ENCODE measurements at places on chromosomes 2 and 18.

DNA sequence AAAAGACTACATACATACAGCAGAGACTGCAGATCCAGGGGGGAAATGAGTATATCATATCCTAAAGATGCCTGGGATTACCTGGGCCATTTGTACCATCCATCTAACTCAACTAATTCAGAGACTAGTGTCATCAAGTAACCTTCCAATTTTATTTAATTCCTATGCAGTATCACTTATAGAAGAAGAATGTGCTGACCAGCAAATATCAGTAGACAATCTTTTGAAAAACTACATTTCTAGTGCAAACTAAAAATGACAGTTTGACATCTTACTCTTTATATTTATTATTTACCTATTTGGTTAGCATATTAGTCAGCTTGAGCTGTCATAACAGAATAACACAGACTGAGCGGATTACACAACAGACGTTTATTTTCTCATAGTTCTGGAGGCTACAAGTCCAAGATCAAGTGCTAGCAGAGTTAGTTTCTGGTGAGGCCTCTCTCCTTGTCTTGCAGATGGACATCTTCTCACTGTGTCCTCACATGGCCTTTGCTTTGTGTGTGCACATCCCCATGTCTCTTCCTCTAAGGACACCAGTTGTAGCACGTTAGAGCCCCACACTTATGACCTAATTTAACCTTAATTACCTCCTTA, 47.0 kb downstream of the NCKAP5 start:
- DNase-seq, result no peak

DNA sequence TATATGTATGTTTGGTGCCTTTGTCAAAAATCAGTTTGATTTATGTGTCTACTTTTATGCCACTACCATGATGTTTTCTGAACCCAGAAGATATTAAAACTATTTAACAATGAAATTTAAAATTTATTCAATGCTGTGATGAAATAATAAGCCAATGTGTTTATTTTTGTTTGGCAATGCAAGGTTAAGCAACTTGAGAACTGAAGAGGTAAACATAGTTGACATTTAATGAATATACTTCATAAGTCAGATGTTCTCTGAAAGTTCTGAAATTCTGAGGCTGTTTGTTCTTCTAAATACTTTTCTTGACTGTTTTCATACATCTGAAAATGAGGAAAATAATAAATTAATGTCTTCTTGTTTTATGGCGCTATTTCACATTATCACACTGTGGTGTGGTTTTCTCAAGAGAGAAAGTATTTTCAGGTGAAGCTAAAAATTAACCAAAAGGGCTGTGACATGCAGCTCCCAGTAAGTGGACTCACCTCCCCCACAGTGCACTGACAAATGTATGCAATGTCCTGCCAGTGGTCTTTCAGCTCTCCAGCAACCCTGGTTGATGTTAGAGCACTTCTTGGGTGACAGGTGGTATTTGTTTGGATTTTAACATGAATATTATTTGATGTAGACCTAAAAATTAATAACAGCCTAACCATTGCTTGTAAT, 863.6 kb upstream of the SALL3 start:
- DNase-seq, result no peak

- DNase-seq, result no peak
These were observed 160.9 kb downstream of the ARL6IP6 start for GRCh38 chr2:152879275-152879674.

GRCh38 chr2:102442967-102443828, 20.2 kb downstream of the IL18RAP start:
- DNase-seq, result no peak

DNA sequence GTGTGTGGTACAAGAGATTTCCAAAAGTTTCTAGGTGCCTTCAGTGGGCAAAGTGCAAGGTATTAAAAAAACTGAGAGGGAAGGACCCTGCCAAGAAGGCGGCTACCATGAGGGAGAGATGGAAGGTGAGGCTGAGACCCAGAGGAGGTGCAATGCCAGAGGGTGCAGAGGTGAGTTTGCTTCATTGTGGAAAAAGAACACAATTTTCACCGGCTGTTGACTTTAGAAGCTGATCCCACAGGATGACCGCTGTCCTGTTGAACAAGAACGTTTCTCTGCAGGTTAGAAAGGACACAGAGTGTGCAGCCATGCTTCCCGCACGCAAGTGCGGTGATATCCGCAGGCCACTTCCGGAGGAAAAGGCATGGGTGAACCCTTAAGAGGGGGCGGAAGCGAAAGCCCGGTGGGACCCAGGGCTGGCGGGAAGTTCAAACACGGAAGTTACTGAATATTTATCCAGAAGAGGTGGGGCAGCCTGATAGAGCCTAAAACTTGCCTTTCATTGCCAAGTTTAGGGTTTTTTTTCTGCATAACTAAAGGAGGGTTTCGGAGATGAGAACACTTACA, 16.6 kb downstream of the SP110 start:
- DNase-seq, result no peak

DNA sequence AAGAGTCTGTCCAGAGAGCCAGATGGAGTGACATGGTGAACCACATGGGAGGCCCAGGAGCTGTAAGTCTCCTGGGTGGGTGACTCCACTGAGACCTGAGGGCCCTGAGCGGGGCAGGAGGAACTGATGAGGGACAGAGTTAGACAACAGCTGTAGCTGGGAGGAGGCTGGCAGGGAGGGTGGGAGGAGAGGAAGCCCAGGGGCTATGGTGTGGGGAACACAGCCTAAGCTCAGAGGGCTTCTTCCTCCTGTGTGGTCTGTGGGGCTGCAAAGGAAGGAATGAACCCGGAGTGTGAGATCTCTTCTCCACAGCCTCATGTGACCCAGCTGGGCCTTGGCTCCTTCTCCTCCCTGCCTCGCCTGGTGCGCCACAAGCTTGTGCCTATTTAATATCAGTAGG, 395.6 kb upstream of the HS6ST1 start:
- no peak for DNase-seq

GRCh38 chr2:88188748-88189147, 18.6 kb downstream of the THNSL2 start:
- DNase-seq, result peak; percentile 12

GRCh38 chr2:46226620-46227019, 70.6 kb upstream of the EPAS1 start:
- DNase-seq, result no peak

DNA sequence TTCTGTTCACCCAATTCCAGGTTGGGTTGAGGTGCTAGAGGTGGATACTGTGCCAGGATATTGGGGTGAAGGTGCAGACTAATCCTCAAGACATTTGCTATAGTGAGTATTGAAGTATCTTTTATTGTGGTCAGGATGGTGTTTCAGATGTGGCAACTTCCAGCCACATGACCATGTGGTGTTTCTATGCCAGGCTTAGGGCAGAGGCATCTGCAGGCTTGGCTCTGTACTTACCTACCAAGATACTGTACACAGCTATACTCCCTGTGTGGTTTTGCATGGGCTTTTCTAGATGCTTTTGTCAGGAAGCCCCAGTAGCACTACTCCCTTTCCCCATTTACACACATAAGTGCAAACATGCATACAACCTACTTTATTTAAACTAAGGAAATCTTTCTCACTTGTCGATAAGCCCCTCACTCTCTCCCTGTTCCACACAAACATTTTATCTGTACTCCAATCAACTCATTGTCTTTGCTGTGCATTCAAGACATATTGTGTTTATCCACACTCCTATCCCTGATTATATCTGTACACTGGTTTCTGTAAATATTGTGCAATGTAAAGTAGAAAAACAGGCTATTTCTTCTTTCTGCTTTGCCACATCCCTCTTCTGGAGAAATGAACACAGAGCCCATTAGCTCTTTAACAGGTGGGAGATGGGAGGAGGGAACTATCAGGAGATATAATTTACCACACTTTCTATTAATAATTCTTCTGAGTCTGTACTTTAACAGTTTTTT, 12.3 kb downstream of the ARL6IP6 start:
- no peak for DNase-seq

DNA sequence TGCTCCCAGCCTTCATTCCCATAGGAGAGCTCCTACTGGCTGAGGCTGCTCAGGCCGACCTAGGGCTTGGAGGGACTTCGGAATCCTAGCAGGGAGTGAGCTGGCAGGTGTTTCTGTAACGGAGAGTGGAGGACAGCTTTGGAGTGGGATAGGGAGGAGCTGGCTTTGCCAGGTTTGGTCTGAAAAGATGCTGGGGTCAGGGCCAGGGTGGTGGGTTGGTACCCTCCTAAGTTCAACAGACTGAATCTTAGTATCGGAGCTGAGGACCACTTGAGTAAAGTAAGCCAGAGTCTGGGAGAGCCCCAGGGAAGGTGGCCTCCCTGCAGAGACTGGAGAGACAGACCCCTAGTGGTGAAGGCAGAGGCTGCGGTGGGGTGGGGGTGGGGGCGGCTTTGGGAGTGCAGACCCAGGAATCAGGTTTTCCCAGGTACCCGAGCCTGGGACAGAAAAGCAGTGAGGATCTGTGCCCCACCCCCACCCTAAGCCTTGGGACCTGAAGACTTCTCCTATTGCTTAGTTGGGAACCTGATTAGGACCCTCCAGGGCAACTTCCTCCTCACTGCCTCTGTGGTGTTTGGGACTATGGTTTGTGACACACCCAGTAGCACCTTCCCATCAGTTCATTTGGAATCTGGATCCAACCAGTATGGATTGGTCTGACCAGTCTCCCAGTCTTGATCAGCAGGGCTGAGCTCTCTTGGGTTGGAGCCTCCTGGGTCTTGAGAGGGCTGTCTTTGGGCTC, 3.0 kb downstream of the CNNM4 start:
- no peak for DNase-seq

DNA sequence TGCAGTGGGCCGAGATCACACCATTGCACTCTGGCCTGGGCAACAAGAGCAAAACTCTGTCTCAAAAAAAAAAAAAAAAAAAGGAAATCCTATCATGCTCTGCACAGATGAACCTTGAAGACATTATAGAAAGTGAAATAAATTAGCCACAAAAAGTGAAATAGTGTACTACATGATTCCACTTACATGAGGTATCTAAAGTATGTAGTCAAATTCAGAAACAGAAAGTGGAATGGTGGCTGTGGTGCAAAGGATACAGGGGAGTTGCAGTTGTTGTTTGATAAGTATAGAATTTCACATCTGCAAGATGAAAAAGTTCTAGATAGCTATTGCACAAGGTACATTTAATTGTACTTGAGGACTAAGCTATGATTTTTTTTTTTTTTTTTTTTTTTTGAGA, 5.2 kb downstream of the ZRANB3 start:
- no peak for DNase-seq

GRCh38 chr2:164737612-164738081, 104.0 kb downstream of the COBLL1 start:
- DNase-seq, result peak; percentile 24

- DNase-seq, result no peak
These were observed 107.8 kb downstream of the LYPD1 start for GRCh38 chr2:132562245-132562644.

DNA sequence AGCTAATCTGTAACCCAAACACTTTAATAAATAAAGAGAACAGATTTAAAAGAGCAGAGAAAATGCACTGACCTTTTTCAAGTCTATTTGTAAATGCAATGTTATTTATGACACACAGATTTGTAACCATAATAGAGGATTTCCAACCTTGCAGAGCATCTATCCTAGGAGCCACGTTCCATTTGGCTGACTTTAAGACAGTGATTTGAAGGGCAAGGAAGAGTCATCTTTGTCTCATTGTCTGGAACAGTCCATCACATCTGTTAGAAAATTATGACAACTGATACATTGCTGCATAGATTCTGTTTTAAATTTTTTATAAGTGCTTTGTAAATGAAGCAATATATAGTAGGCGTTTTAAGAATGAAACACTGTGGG, 90.8 kb upstream of the L3MBTL4 start:
- DNase-seq, result no peak

GRCh38 chr2:25270061-25270460, 71.7 kb downstream of the DNMT3A start:
- DNase-seq, result no peak

DNA sequence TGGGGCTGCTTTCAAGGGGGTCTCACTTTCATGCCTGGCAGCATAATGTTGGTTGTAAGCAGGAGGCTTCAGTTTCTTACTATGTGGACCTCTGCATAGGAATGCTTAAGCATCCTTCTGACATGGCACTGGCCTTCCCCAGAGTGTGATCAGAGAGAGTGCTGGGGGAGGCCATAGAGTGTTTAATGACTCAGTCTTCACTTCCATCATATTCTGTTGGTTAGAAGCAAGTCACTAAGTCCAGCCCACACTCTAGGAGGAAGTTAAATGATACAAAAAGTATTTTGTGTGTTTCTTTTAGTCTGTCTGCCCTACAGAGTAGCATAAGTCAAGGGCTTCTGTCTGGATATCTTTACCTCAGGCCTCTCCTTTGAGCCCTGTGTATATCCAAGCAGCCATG, 64.9 kb downstream of the GALNT1 start:
- no peak for DNase-seq

- no peak for DNase-seq
These were observed 93.6 kb downstream of the GYPC start for GRCh38 chr2:126749537-126749936.

DNA sequence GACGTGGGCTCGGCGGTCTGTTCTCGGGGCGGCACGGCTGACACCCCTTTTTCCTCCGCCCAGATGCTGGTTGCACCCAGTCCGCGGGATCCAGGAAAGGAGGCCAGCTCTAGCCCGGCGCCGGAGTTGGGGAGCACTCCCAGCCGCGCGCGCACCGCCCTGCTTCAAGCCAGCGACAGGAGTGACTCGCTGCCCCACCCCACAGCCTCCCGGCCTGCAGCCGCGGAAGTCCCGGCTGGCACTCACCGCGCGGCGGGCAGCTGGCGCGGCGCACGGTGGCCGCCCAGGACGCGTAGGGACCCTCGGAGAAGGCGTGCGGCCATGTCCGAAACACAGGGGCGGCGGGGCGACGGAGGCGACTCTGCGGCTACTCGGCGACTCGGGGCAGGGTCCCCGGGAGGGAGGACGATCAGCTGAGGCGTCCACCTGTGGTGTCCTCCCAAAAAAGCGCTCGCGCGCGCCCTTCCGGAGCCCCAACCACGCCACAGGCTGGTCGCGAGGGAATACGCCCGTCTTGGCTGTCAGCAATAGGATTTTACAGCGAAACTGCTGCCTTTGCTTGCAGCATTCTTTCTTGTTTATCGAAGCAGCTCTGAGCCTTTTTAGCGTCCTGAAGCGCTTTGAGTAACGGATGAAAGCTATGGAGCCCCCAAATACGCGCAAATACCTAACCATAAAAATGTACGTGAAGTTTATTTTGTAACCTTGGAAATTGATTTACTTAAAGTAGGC, at the start of gene ACADL:
TSS of gene ACADL (minus strand) at position 507 of the 732 bp plus-strand sequence. CDS start at position 323, 184 bp downstream.
- no peak for DNase-seq

DNA sequence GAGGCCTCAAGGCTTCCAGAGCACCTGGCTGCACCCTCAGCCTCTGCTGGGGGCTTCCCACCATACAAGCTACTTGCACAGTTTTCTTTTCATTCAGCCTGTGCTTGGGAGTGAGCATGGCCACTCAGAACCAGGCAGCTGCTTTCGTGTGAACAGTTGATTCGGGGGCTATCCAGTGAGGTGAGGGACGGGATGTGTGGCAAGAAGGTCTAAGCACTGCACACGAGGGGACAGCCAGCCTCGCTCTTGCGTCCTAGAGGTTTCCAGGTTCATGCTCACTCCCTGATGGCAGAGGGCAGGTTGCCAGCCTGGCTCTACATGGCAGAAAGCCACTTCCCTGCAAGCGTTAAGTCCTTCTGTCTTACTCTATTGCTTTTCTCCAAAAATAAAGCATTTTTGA, 146.2 kb downstream of the MBP start:
- no peak for DNase-seq

Measured in AG09319 (cell line).